ENCODE measurements at places on chromosomes 6 and 20. TPM values are rescaled to one million over a fixed set of nuclear protein-coding genes. Genes with fewer than 3 reads are reported as not detected.

DNA sequence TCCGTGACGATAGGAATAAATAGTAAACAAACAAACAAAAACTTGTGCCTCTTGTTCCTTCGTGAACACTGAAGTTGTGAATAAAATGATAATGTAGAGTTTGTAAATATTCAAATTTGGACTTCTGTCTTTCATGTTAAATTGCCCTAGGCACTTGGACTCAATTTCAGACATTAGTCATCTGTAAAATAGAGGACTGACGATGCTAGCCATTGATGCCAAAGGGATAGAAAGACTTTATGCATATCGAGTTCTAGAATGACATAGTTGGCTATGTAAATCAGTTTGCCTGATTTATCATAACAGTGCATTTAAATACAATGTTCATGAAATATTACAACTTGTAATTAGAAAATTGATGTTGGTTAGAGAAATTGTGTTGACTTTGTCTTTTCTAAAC is 45.9 kb upstream of the FLRT3 start:
- DNase-seq = no peak

- DNase-seq = no peak
Observed at GRCh38 chr6:20404641-20405032, 3.0 kb downstream of the E2F3 start.

GRCh38 chr6:1631251-1631650 is 21.5 kb downstream of the FOXC1 start:
- no peak for DNase-seq

RBM24 gene
- 0.49 TPM for total RNA-seq

DNA sequence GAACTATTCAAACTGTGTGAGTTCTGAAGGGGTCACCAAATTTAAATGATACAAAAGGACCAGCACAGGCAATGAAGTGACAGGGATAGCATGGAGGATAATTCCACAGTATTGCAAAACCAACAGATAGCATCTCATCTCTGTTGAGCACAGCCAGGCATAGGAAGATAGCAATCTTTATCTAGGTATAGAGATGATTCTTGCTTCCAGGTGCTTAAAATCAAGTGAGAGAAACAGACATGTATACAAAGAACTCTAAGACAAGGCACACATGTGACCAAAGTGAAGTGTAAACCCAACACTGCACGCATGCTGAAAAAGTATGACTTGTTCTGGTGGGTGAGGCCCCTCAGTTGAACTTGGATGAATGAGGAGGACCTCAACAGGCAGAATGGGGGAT is 48.4 kb upstream of the ARMC2 start:
- no peak for DNase-seq

- no peak for DNase-seq
Observed at GRCh38 chr20:51533291-51534172, 9.0 kb downstream of the NFATC2 start.

- peak; percentile 64 for DNase-seq
Observed at GRCh38 chr20:8305449-8305978, 173.4 kb downstream of the PLCB1 start.

DNA sequence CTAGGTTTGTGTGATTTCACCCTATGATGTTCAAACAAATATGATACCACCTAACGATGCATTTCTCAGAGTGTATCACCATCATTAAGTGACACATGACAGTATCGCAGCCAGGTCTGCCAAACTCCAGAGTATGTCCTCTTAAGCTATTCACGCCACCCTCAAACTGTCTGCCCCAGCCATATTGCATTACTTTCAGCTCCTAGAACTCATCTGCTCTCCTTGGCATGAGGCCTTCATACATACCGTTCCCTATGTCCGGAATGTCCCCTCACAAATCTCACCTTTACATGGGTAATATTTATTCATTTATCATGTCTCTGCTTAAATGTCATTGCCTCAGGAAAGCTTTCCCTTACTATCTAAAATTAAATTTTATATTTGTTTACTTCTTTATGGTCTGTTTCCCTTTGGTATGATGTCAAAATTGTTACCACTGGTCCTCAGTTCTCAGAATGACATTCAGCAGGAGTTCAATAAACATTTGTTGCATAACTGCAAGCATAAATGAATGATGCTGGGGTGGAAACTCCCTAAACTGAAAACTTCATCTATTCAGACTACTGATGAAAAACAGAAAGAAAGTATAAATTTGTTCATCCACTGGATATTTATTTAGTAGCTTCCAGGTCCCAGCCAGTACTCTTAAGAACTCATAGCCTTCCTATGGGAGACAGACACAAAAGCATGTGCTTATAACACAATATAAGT is 3.2 kb downstream of the SESN1 start:
- no peak for DNase-seq

WFDC12 gene
- 1.8 TPM for total RNA-seq

VGLL2 gene
- not detected for total RNA-seq

SOX18 gene
- total RNA-seq = 135 TPM

TNFRSF6B gene
- total RNA-seq = 14.4 TPM

DNA sequence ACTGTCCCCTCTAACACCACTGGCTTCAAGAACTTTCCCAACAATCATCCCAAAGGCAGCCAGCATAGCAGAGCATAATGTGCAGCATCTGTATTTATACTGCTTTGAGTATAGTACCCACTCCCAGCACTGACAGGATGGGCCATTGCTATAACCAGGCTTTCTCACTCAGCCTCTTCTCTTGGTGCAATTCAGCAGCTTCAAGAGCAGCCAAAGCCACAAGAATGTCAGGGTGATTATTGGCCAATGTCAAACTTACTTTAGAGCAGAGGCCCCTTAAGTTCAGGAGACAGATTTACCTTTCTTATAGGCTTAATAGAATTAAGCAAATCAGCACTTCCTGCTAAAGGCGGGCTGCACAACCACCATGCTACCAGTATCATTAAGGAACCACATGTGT is 232.4 kb upstream of the RSPO3 start:
- DNase-seq = no peak

REM1 gene
- total RNA-seq = 4.0 TPM

DNA sequence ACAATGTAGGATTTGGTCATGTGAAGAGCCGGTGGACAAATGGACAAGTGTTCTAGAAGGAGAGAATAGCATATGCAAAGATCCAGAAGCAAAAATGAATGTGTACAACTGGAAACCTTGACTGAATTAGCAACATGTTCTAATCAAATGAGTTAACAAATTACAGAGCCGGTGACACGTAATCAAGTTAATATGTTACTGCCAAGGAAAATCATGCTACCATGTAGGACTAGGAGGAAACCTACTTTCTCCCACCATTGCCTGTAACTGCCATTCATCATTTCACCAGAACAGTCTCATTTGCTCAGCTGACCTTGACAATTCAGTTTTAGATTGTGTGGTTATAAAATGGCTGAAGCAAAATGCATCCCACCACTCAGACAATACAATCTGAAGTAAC is 179.4 kb downstream of the KIF16B start:
- no peak for DNase-seq

- no peak for DNase-seq
Observed at GRCh38 chr6:84448331-84448730, 220.9 kb upstream of the CEP162 start.

C6orf132 gene
- 11.5 TPM for total RNA-seq

GTSF1L gene
- not detected for total RNA-seq

GRCh38 chr6:121319112-121319553 is 15.1 kb downstream of the TBC1D32 start:
- no peak for DNase-seq

MCHR2 gene
- not detected for total RNA-seq

DNA sequence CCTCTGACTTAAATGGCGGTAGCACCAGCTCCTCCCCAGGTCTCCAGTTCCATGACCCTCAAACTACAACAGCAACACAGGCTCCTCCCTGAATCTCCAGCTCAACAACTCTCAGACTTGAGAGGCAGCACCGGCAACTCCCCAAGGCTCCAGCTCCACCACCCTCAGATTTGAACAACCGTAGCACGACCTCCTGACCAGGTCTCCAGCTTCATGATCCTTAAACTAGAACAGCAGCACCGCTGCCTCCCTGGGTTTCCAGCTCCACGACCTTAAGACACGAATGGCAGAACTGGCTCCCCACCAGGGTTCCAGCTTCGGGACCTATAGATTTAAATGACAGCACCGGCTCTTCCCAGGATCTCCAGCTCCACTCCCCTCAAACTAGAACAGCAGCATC is 325.8 kb downstream of the PREX1 start:
- no peak for DNase-seq

SLC26A8 gene
- 0.52 TPM for total RNA-seq

DNA sequence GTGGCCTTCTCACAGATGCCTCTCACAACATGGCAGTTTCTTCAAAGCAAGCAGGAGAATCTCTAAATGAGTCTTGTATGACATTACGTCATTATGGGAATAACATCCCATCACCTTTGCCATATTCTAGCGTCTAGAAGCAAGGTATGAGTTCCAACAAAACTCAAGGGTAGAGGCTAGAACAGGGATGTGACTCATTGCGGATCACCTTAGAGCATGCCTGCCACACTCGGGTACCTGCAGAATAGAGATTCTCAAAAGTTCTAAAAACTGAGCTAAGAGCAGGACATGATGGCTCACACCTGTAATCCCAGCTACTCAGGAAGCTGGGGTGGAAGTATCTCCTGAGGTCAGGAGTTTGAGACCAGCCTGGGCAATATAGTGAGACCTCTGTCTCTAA is 182.8 kb downstream of the SLC16A10 start:
- no peak for DNase-seq

TOMM6 gene
- 138 TPM for total RNA-seq

GRCh38 chr6:154041001-154041400 is 2.0 kb downstream of the OPRM1 start:
- DNase-seq = no peak

GRCh38 chr6:71138376-71138775 is 150.2 kb upstream of the OGFRL1 start:
- no peak for DNase-seq

- no peak for DNase-seq
Observed at GRCh38 chr20:1754749-1755148, 97.2 kb upstream of the SIRPG start.

- DNase-seq = no peak
Observed at GRCh38 chr6:45677381-45678284, 299.9 kb upstream of the SUPT3H start.

GRCh38 chr20:48583171-48583570 is 244.6 kb downstream of the PREX1 start:
- no peak for DNase-seq

GRCh38 chr6:7238900-7239589 is 74.0 kb downstream of the SSR1 start:
- peak; percentile 94 for DNase-seq

DNA sequence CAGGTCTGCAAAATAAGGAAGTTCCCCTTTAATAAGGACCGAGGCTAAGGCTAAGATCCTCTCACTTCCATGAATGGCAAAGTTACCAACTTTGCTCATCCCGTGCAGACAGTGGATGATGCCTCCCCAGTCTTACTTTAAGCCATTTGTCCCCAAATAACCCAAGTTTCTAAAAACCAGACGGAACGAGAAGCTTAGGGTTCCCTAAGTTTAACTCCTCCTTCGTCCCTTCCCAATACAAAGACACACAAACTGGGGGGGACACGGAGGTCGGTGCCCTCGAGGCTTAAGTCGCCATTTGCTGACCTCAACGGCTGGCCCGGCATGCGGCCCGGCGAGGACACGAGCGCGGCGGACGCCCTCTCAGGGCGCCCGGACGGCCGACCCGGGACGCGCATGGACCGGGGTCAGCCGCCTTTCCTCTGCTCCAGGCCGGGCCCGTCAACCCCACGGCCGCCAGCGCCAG is 527 bp downstream of the FBXO30 start:
- DNase-seq = no peak

DNA sequence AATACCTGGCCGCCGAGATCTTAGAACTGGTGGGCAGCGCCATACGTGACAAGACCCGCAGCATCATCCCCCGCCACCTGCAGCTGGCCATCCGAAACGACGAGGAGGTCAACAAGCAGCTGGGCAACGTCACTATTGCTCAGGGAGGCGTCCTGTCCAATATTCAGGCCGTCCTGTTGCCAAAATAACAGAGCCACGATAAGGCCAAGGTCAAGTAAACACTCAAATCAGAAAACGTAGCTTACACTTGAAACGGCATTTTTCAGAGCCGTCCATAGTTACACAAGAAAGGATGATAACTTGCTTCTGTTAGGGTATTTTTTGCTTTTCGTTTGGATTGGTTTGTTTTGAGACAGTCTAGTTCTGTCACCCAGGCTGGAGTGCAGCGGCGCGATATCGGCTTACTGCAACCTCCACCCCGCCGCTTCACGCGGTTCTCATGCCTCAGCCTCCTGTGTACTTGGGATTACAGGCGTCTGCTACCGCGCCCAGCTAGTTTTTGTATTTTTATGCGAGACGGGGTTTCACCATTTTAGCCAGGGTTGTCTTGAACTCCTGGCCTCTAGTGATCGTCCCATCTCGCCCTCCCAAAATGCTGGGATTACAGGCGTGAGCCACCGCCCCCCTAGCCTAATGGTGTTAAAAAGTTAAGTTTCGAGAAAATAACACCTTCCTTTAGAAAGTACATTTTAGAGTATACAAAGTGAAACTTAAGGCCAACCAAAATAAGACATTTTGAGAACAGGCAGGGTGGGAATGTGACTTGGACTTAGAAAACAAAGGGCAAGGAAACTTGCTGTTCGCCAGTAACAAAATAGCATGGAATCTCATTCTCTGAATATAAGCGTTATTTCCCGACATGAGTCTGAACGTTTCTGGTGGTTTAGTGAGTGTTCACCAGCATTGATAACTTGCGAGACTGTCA is 42.8 kb upstream of the HFE start:
- peak; percentile 79 for DNase-seq

CPXM1 gene
- 1.3 TPM for total RNA-seq

- peak; percentile 58 for DNase-seq
Observed at GRCh38 chr20:45963059-45964005, 8.7 kb downstream of the ZNF335 start.

Data from upper lobe of right lung (tissue), 1 donor.